ENCODE measurements at places on chromosomes 4 and X. TPM values are rescaled to one million over a fixed set of nuclear protein-coding genes. Genes with fewer than 3 reads are reported as not detected.

The FOXR2 gene
- total RNA-seq = not detected

The CT45A5 gene
- not detected for total RNA-seq

The TXK gene
- total RNA-seq = 0.13 TPM

The ASB9 gene
- total RNA-seq = 2.2 TPM

The VEGFC gene
- total RNA-seq = 58.3 TPM

The LGI2 gene
- total RNA-seq = under 0.01 TPM

The SPANXN3 gene
- not detected for total RNA-seq

The KLKB1 gene
- not detected for total RNA-seq

The SMR3B gene
- total RNA-seq = not detected

The PLXNB3 gene
- 8.4 TPM for total RNA-seq

The BTK gene
- total RNA-seq = under 0.01 TPM

The NKX6-1 gene
- total RNA-seq = not detected

The CFP gene
- total RNA-seq = 0.13 TPM

The CSN1S1 gene
- total RNA-seq = not detected

The NFKB1 gene
- 21.0 TPM for total RNA-seq

The S100G gene
- not detected for total RNA-seq

The DMP1 gene
- total RNA-seq = not detected

The POU4F2 gene
- not detected for total RNA-seq

The TCEAL7 gene
- total RNA-seq = 11.8 TPM

The HPSE gene
- total RNA-seq = 1.3 TPM

The BMPR1B gene
- total RNA-seq = 8.1 TPM

The LUZP4 gene
- not detected for total RNA-seq

The FAM236A gene
- not detected for total RNA-seq

The CTAG1B gene
- total RNA-seq = not detected

The TMPRSS11B gene
- total RNA-seq = not detected

The PTPN13 gene
- total RNA-seq = 43.5 TPM
